ENCODE measurements at places on chromosomes 7 and 10. TPM values are rescaled to one million over a fixed set of nuclear protein-coding genes. Genes with fewer than 3 reads are reported as not detected.

The ALOX5 gene
- total RNA-seq, result not detected

The KAZALD1 gene
- total RNA-seq, result 11.9 TPM

The CCAR1 gene
- 52.8 TPM for total RNA-seq

The CYP2C19 gene
- not detected for total RNA-seq

The PLAU gene
- 63.9 TPM for total RNA-seq

The FAM180A gene
- total RNA-seq, result 73.5 TPM

The LRRC4 gene
- total RNA-seq, result under 0.01 TPM

The TAS2R4 gene
- 1.5 TPM for total RNA-seq

The CDHR3 gene
- 23.5 TPM for total RNA-seq

The DNAJB6 gene
- total RNA-seq, result 58.6 TPM

The FBXL13 gene
- total RNA-seq, result 0.73 TPM

The ACSM6 gene
- not detected for total RNA-seq

The MKI67 gene
- 43.2 TPM for total RNA-seq

The DUSP5 gene
- 29.0 TPM for total RNA-seq

The UNC5B gene
- 13.9 TPM for total RNA-seq

The VOPP1 gene
- total RNA-seq, result 43.0 TPM

The ELN gene
- 1.5 TPM for total RNA-seq

Measured in subcutaneous preadipocyte (primary cell).